Stomach (tissue), 19 donors: ENCODE measurements at places on chromosomes 2 and 18. TPM values are rescaled to one million over a fixed set of nuclear protein-coding genes. Genes with fewer than 3 reads are reported as not detected.
A peak's percentile ranks its signal among the peaks of the same experiment; 100 is the strongest.

Gene CELF4
- total RNA-seq: 2.4 TPM

GRCh38 chr2:110771547-110772382 is 39.4 kb downstream of the ACOXL start:
- no peaks in the 10 kb centered on the region for H3K27me3 ChIP-seq
- H3K36me3 ChIP-seq: no peaks in the 10 kb centered on the region
- H3K4me1 ChIP-seq: peaks cover 34% of the 10 kb centered on the region
- DNase-seq: no peak
- H3K27ac ChIP-seq: no peak overlapping the region

GRCh38 chr2:199344012-199344411 is 113.7 kb downstream of the SATB2 start:
- H3K36me3 ChIP-seq: peaks cover 6% of the 10 kb centered on the region
- H3K4me3 ChIP-seq: no peak overlapping the region
- no peaks in the 10 kb centered on the region for H3K27me3 ChIP-seq
- no peak overlapping the region for H3K27ac ChIP-seq
- no peak for DNase-seq

GRCh38 chr2:111659361-111660333 is 224.3 kb downstream of the ANAPC1 start:
- no peaks in the 10 kb centered on the region for H3K36me3 ChIP-seq
- peak; percentile 72 for DNase-seq
- H3K4me1 ChIP-seq: peaks cover 31% of the 10 kb centered on the region
- H3K4me3 ChIP-seq: no peak overlapping the region
- H3K27ac ChIP-seq: peak overlapping the region; percentile 76

DNA sequence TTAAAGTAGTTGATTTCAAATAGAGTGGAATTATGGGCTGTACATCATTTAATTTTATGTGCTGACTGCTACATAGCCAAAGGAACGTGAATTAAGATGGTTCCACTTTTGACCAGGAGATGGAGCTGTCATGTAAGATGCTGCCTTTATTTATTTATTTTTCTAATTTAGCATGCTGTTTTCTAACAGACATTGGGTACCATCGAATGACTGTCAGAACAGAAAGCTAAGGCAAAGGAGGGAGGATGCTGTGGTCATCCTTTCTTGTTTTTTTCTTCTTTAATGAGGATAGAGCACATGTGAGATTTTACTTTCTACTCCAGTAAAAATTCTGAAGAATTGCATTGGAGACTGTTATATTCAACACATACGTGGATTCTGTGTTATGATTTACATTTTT is at the start of gene SCN2A:
SCN2A (plus strand) TSS at position 185 of the 400 bp plus-strand sequence. CDS start 56,410 bp downstream, outside the sequence.
- H3K27me3 ChIP-seq: no peaks in the 10 kb centered on the region
- DNase-seq: peak; percentile 73
- no peaks in the 10 kb centered on the region for H3K36me3 ChIP-seq
- H3K4me1 ChIP-seq: no peaks in the 10 kb centered on the region
- no peak within 1 kb of the TSS for H3K27ac ChIP-seq
- H3K4me3 ChIP-seq: no peak within 1 kb of the TSS

GRCh38 chr2:206240327-206240726 is 34.1 kb upstream of the ZDBF2 start:
- peaks cover 7% of the 10 kb centered on the region for H3K27me3 ChIP-seq
- DNase-seq: no peak
- H3K4me3 ChIP-seq: no peak overlapping the region
- no peaks in the 10 kb centered on the region for H3K36me3 ChIP-seq
- H3K27ac ChIP-seq: no peak overlapping the region

DNA sequence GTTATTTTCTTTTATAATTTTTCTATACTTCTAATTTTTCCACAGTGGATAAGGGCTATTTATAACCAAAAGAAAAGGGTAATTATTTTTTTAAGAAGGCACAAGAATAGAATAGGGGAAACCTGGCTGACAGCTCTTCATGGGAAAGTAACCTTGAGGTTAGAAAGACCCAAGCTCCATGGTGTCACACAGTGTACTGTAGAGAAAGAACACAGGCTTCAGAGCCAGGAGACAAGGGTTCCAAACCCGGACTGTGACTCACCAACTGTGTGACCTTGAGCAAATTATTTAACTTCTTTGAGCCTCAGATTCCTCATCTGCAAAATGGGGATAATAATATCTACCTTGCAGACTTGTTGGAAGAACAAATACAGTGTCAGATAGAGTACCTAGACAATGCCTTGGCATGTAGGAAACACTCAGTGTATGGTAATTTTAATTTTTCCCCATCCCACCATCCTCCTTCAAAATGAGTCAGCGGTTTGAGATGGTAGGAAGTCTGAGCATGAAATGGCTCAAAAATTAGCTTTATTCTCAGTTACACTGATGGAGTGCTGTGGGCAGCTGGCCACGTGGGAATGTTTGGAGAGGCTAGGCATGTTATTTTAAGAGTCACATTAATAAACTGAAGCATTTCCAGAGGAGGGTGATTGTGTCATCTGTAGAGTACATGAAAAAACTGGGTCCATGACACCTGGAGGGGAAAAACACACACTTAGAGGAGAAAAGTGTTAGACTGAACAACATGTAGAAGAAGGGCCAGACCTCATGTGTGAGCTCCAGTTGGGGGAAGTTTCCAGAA is 36.7 kb downstream of the TMEM37 start:
- peaks cover 14% of the 10 kb centered on the region for H3K4me1 ChIP-seq
- no peaks in the 10 kb centered on the region for H3K27me3 ChIP-seq
- no peak overlapping the region for H3K4me3 ChIP-seq
- DNase-seq: no peak
- H3K27ac ChIP-seq: no peak overlapping the region

GRCh38 chr2:178426388-178426787 is 24.6 kb downstream of the PRKRA start:
- peaks cover 48% of the 10 kb centered on the region for H3K36me3 ChIP-seq
- H3K27me3 ChIP-seq: no peaks in the 10 kb centered on the region
- H3K4me3 ChIP-seq: no peak overlapping the region
- no peaks in the 10 kb centered on the region for H3K4me1 ChIP-seq
- no peak overlapping the region for H3K27ac ChIP-seq
- no peak for DNase-seq

- no peaks in the 10 kb centered on the region for H3K27me3 ChIP-seq
- H3K4me1 ChIP-seq: peaks cover 21% of the 10 kb centered on the region
- H3K4me3 ChIP-seq: no peak overlapping the region
- H3K36me3 ChIP-seq: peaks cover 32% of the 10 kb centered on the region
Observed at GRCh38 chr2:127951026-127951425, 65.3 kb upstream of the AMMECR1L start.

DNA sequence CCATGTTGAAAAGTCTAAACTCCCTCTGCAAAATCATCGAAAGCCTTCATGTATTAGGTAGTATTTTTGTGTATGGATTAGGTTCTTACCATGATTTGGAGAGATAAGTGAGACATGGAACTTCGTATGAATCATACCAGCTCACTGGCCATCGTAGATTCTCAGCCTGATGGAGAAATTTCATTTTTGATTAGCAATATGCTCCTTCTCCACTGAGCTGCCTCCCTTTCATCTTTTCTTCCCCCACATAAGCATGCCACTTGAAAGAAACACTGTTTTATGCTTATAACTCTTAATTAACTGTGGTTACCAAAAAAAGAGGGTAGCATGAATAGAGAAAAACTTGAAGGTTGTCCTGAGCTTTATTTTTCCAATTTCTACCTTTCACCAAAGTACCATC is 111.9 kb downstream of the NCK2 start:
- no peaks in the 10 kb centered on the region for H3K27me3 ChIP-seq
- peaks cover 12% of the 10 kb centered on the region for H3K4me1 ChIP-seq
- H3K27ac ChIP-seq: no peak overlapping the region
- H3K4me3 ChIP-seq: no peak overlapping the region

GRCh38 chr2:231960810-231961348 is 634 bp upstream of the DIS3L2 start:
- DNase-seq: no peak
- peaks cover 21% of the 10 kb centered on the region for H3K4me1 ChIP-seq
- H3K36me3 ChIP-seq: no peaks in the 10 kb centered on the region
- peak overlapping the region; percentile 82 for H3K27ac ChIP-seq
- H3K4me3 ChIP-seq: peak overlapping the region; percentile 98
- no peaks in the 10 kb centered on the region for H3K27me3 ChIP-seq

DNA sequence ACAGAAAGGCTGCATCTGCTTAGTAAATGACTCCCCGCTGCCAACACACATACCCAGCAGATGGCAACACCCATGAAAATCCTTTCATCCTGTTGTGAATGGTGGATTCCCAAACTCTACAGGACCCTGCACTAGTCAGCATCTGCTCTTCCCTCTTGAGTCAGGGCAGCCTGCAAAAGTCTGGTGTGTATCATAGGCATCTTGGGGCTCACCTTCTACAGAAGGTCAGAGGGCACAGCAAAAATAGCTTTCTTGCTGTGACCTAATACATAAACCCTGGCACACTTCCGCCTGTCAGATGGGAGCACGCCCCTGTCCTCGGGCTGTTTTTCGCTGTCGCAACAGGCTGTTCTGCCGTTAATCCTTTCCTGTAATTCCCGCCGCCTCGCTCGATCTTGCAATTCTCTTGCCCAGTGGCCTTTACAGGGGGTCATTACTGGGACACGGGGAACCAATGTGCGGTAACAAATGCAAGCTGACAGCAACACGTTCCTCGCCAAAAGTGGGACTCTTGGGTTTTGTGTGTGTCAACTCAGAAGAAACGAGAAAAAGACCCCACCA is 19.9 kb upstream of the SCYGR1 start:
- peak overlapping the region; percentile 63 for H3K27ac ChIP-seq
- peak; percentile 43 for DNase-seq
- no peaks in the 10 kb centered on the region for H3K27me3 ChIP-seq
- no peaks in the 10 kb centered on the region for H3K36me3 ChIP-seq
- no peak overlapping the region for H3K4me3 ChIP-seq

DNA sequence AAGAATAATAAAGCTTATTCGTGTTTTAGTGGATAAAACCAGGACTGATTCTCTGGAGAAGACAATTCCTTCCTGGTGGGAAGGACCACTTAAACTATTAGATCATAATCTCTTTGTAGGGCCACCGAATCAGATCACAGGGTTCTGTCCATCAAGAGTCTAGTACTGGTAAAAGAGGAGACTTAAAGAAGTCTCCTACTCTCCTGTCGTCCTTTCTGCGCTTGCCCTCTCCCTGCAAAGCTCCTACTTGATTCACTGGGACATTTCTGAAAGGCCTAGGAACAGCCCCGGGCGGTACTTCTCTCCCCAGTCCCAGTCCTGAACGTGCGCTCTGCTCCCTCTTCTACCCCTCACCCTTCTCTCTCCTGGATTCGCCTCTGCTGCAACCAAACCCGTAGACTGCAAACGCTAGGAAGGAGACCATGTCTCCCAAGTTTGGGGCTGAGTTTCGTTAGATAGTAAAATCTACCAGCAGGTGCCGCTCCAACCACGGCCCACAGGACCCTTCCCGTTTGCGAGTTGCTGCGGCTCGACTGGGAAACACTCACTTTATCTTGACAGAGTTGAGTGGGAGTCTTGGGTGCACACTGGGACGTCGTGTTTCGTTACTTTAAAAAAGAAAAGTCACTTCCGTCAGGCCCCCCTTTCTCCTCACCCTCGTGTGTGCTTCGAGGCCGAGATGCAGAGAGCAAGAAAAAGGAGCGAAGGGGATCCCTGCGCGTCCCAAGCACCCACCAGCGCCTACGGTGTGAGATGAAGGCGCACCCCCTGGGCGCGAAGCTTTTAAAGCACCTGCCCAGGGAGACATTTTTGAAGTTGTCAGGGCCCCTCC is 923 bp downstream of the FIGLA start:
- no peak overlapping the region for H3K27ac ChIP-seq
- H3K4me3 ChIP-seq: peak overlapping the region; percentile 31
- H3K4me1 ChIP-seq: peaks cover 11% of the 10 kb centered on the region
- H3K36me3 ChIP-seq: no peaks in the 10 kb centered on the region
- peak; percentile 54 for DNase-seq

Gene DNAH6
- 0.29 TPM for total RNA-seq

Gene GAL3ST2
- not detected for total RNA-seq

GRCh38 chr2:85846411-85846810 is 42.4 kb downstream of the ST3GAL5 start:
- no peaks in the 10 kb centered on the region for H3K4me1 ChIP-seq
- H3K4me3 ChIP-seq: no peak overlapping the region
- H3K36me3 ChIP-seq: peaks cover 72% of the 10 kb centered on the region
- H3K27me3 ChIP-seq: no peaks in the 10 kb centered on the region
- DNase-seq: no peak

- no peak for DNase-seq
- H3K4me3 ChIP-seq: no peak overlapping the region
- no peaks in the 10 kb centered on the region for H3K27me3 ChIP-seq
- no peak overlapping the region for H3K27ac ChIP-seq
- H3K36me3 ChIP-seq: no peaks in the 10 kb centered on the region
- H3K4me1 ChIP-seq: no peaks in the 10 kb centered on the region
Observed at GRCh38 chr2:219901155-219901554, 273.7 kb downstream of the SLC4A3 start.

Gene PKDCC
- 176 TPM for total RNA-seq
